ENCODE measurements at places on chromosomes 7 and 10. TPM values are rescaled to one million over a fixed set of nuclear protein-coding genes. Genes with fewer than 3 reads are reported as not detected.
A peak's percentile ranks its signal among the peaks of the same experiment; 100 is the strongest.

Gene ZNF804B
- total RNA-seq: not detected

Gene NAT16
- not detected for total RNA-seq

Gene RADIL
- total RNA-seq: 1.7 TPM

DNA sequence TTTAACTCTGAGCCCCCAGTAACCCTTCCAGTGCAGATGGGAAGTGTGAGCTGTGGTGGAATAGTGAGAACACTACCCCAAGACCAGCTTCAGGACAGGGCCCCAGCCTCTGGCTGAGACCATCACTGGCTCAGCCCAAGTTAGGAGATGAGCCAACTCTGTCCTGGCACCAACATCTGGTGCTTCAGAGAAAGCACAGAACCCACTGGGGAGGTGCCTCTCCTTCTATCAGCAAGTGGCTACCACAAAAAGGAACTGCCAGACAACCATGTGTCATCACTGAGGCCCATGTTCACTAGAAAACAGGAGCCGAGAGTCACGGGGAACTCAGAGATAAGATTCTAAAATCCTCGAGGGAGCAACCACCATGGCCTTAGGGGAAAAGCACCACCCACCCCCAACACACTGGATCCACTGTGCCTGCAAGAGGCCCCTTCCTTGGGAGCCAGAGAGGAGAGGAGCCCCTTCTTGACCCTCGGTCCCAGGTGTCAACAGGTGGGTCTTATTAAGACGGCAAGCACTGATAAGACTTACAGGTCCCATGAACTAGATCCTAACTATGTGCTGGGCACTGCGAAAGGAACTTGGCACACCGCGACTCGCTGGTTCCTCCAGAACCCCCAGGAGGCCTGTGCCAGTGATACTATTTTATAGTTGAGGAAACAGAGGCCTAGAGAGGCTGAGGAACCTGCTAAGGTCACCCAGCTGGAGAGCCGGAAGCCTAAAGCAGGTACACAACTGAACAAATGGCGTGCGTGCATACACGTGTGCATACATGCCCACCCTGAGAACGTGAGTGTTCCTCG is 102.7 kb downstream of the FAM53B start:
- peak; percentile 76 for DNase-seq
- peaks cover 95% of the 10 kb centered on the region for H3K4me1 ChIP-seq
- no peak overlapping the region for H3K4me3 ChIP-seq
- no peaks in the 10 kb centered on the region for H3K27me3 ChIP-seq
- peak overlapping the region; percentile 77 for H3K27ac ChIP-seq

DNA sequence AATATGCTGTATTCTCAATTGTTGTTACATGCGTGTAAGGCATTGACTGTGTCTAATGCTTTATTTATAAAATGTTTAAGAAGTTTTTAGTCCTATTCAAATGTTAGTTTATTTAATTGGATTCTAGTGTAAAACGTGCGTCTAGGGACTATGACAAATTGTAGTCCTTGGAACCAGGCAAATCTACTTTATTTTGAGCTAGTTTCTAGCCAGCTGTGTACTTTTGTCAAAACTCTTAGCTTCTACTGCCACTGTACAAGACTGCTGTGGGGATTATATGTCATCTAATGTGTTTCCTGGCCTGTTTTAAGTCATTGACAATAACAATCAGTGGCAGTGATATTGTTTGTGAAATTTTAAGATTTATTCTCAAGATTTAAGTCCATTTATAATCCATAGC is 220.5 kb upstream of the SEMA3D start:
- no peak for DNase-seq
- no peaks in the 10 kb centered on the region for H3K27me3 ChIP-seq
- no peak overlapping the region for H3K4me3 ChIP-seq
- no peak overlapping the region for H3K27ac ChIP-seq
- no peaks in the 10 kb centered on the region for H3K36me3 ChIP-seq

DNA sequence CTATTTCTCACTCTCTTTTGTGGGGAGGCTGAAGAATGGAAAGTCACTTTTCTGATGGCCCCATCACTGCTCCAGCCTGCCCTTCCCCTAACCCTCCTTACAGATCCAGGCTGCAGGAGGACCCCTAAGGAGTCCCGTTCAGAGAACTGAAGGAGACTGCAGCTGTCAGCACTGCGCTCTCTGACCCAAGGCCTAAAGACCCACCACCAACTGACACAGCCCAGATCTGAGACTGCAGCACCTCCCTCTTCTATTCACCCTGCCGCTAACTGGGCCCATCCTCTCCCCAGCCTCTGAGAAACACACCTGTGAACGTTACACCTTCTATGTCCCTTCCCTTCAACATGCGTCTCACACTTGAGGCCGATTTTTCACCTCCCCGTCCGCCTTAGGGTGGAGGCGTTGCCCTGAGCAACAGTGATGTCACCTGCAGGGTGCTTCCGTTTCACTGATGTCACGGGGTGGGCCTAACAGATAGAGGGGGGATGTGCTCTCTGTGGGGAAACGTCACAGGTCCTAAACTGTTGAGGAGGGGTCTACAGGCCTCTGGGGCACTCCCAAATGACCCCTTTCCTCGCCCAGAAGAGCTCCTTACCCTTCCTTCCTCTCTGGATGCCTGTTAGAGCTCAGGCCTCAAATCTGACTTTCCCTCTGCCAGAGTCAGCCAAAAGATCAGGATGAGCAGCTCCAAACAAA is 5.1 kb downstream of the ITPRIP start:
- no peak overlapping the region for H3K4me3 ChIP-seq
- no peaks in the 10 kb centered on the region for H3K27me3 ChIP-seq
- H3K27ac ChIP-seq: peak overlapping the region; percentile 100
- DNase-seq: peak; percentile 77

- H3K36me3 ChIP-seq: no peaks in the 10 kb centered on the region
- peaks cover 9% of the 10 kb centered on the region for H3K4me1 ChIP-seq
- H3K4me3 ChIP-seq: no peak overlapping the region
- peaks cover 28% of the 10 kb centered on the region for H3K27me3 ChIP-seq
- no peak for DNase-seq
- no peak overlapping the region for H3K27ac ChIP-seq
These were observed 2.9 kb downstream of the RBP4 start for GRCh38 chr10:93598157-93598556.

GRCh38 chr7:29435167-29435566 is 128.5 kb upstream of the PRR15 start:
- no peaks in the 10 kb centered on the region for H3K27me3 ChIP-seq
- no peak overlapping the region for H3K27ac ChIP-seq
- no peak for DNase-seq
- no peak overlapping the region for H3K4me3 ChIP-seq
- no peaks in the 10 kb centered on the region for H3K4me1 ChIP-seq
- no peaks in the 10 kb centered on the region for H3K36me3 ChIP-seq

GRCh38 chr10:90642136-90642535 is 215.7 kb downstream of the HTR7 start:
- no peaks in the 10 kb centered on the region for H3K36me3 ChIP-seq
- no peaks in the 10 kb centered on the region for H3K27me3 ChIP-seq
- DNase-seq: no peak
- no peaks in the 10 kb centered on the region for H3K4me1 ChIP-seq
- no peak overlapping the region for H3K27ac ChIP-seq

DNA sequence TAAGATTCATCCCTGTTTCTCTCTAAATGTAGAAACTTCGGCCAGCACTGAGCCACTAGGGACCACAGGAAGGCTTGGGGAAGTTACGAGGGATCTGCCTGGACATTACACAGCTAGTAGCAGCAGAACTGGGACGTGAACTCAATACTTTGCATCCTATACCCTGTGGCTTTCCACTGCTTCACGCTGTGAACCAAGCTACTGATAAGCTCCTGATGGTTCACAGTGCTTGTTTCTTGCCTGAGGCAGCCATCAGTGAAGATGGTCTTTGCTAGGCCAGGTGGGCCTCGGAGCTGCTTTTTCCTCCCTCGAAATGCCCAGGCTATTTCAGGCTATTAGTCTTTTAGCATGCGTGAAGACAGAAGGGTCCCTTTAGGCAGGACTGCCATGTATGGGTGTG is 132.7 kb downstream of the SH3PXD2A start:
- H3K27ac ChIP-seq: no peak overlapping the region
- H3K4me3 ChIP-seq: no peak overlapping the region
- no peaks in the 10 kb centered on the region for H3K36me3 ChIP-seq
- DNase-seq: no peak

DNA sequence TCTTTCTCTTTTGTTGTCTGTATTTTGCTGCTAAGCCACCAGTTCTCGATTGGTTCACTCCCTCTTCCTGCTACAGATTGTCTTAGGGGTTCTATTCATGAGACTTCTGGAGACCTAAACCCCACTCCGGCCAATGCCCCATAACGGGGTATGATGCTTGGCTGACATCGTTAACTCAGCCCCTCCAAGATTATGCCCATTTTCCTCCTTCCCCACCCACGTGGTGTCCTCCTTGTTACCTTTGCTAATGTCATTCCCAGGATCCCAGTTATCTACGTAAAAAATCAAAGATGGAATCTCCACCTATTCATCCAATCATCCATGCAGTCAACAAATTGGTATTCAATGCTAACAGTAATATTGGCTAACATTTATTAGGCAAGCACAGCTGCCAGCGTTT is 228.3 kb downstream of the CAMK1D start:
- H3K4me1 ChIP-seq: peaks cover 11% of the 10 kb centered on the region
- no peak overlapping the region for H3K27ac ChIP-seq
- H3K4me3 ChIP-seq: no peak overlapping the region
- H3K36me3 ChIP-seq: no peaks in the 10 kb centered on the region
- DNase-seq: no peak

GRCh38 chr10:6416892-6417512 is 163.1 kb downstream of the PRKCQ start:
- no peaks in the 10 kb centered on the region for H3K27me3 ChIP-seq
- no peak overlapping the region for H3K27ac ChIP-seq
- no peaks in the 10 kb centered on the region for H3K4me1 ChIP-seq
- H3K36me3 ChIP-seq: no peaks in the 10 kb centered on the region

DNA sequence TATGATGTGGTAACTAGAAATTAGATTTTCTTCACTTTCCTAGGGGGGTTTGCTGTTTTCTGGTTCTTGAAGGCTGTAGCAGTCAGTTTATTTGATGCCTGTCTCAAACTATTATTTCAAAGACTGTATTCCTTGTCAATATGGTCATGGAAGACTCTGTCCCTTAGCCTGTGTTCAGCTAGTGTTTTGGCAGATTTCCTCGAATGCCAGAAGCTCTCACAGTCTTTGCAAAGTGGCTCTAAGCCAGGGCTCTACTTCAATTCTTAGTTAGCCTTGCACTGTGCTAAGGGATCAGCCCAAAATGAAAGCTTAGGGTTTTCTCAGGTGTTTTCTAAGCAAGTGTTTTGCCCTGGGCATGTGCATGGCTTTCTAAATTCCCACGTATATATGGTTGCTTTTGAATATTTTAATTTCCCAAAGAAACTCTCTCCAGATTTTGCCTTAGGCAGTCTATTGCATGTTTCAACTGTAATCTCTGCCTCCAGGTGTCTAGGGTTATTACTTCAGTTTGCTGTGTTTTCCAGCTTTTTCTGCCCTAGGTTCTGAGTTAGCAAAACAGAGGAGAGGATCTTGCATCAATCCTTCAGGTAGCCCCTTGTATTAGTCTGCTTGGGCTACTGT is 7.2 kb upstream of the C1GALT1 start:
- no peak for DNase-seq
- H3K27me3 ChIP-seq: no peaks in the 10 kb centered on the region
- H3K36me3 ChIP-seq: peaks cover 17% of the 10 kb centered on the region

DNA sequence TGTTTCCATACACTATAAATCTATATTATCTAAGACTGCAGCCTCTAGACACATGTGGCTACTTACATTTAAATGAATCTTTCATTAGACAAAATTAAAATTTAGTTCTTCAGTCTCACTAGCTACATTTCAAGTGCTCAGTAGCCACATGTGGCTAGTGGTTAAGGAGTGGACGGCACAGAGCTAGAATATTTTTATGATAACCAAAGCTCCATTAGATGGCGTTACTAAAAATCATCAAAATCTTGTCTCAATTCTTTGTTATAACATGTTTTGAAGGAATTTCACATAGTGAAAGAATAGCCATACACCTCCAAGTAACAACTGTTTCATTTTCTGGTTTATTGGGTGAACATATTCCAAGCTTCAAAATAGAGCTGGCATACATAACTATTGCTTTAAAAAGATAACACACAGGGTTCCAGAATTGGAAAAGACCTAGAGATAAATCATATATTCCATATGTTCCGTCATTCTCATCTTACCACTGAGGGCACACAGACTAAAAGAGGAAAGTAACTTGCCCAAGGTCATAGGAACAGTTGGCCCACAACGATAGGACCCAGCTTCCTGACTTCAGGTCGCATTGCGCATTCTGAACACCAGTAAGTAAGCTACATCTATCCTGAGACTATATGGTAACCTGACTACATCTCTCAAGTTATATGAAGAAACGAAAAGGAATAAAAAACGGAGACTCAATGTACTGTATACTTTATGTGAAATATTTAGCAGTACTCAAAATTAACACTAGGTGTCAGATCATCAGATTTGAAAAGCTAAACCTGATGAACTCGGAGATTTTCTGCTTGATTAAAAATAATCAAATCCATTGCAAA is 66.6 kb downstream of the CAV1 start:
- H3K27ac ChIP-seq: peak overlapping the region; percentile 73
- peaks cover 28% of the 10 kb centered on the region for H3K4me1 ChIP-seq
- H3K36me3 ChIP-seq: no peaks in the 10 kb centered on the region
- no peak for DNase-seq

DNA sequence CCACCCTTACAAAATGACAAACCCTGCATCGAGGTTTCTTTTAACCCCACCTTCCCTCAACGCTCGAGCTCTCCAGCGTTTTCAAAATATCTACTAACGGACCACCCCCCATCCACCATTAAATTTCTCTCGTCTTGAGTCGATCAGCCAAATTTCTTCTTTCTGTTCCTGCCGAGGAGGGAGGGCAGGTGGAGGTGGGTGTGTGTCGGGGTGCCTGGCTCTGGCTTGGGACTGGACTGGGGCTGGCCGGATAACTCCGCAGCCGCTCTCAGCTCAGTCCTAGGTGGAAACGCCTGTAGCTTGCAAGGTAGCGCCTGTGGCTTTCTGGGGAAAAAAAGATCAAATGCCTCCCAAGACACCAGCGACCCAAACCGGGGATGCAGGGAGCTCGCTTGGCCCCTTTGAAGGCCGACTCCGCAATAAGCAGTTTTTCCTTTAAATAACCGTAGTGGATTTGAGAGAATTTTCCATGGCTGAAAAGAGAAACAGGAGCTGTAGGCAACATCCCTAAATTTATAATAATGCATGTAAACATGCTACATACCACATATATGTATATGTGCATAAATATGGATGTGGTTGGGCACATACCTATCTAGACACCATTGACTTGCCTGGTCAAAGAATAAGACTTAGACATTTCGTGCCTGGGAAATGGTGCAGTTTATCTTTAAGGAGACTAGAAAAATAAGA is 1.9 kb upstream of the TMEM178B start:
- H3K27ac ChIP-seq: no peak overlapping the region
- H3K4me3 ChIP-seq: peak overlapping the region; percentile 58
- DNase-seq: no peak
- peaks cover 75% of the 10 kb centered on the region for H3K27me3 ChIP-seq

- no peak overlapping the region for H3K4me3 ChIP-seq
- no peaks in the 10 kb centered on the region for H3K4me1 ChIP-seq
- H3K27me3 ChIP-seq: no peaks in the 10 kb centered on the region
- DNase-seq: no peak
- no peak overlapping the region for H3K27ac ChIP-seq
These were observed 110.1 kb upstream of the POM121L12 start for GRCh38 chr7:52925332-52925731.

GRCh38 chr10:99435986-99436638 is 5.7 kb upstream of the GOT1 start:
- H3K27ac ChIP-seq: peak overlapping the region; percentile 8
- H3K4me1 ChIP-seq: peaks cover 29% of the 10 kb centered on the region
- H3K4me3 ChIP-seq: no peak overlapping the region
- H3K36me3 ChIP-seq: no peaks in the 10 kb centered on the region
- H3K27me3 ChIP-seq: no peaks in the 10 kb centered on the region

- no peaks in the 10 kb centered on the region for H3K36me3 ChIP-seq
- no peak overlapping the region for H3K27ac ChIP-seq
- no peaks in the 10 kb centered on the region for H3K27me3 ChIP-seq
- no peak for DNase-seq
- peak overlapping the region; percentile 58 for H3K4me3 ChIP-seq
These were observed 820 bp downstream of the BBS9 start for GRCh38 chr7:33130184-33130583.

Measured in spleen (tissue), 13 donors.